ENCODE measurements at places on chromosomes 12 and 14.

- DNase-seq, result no peak
These were observed 42.3 kb downstream of the FBXO34 start for GRCh38 chr14:55313480-55313879.

GRCh38 chr14:68217791-68218340, 398.3 kb downstream of the RAD51B start:
- no peak for DNase-seq

DNA sequence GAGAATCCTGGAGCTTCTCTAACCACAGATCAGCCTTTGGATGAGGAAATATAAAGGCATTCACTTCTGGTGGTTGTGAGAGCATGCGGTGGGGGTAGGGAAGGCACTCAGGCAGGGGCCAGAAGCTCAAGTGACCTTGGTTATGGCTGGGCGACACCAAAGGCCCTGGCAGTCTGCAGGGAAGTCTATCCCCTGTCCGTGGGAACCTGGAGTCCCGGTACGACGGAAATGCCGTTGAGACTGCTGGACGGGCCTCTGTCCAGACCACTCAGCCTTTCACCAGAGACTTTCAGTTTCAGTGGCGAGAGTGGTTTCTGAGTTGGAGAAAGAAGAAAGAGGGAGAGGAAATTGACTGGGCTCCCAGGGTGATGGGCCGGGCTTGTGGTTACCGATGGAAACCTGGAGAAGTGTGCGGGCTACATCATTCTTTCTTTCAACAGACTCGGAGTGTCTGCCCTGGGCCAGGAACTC, 20.9 kb downstream of the ISCA2 start:
- DNase-seq, result no peak

- DNase-seq, result no peak
These were observed 85.0 kb downstream of the SYNE3 start for GRCh38 chr14:95431199-95432143.

DNA sequence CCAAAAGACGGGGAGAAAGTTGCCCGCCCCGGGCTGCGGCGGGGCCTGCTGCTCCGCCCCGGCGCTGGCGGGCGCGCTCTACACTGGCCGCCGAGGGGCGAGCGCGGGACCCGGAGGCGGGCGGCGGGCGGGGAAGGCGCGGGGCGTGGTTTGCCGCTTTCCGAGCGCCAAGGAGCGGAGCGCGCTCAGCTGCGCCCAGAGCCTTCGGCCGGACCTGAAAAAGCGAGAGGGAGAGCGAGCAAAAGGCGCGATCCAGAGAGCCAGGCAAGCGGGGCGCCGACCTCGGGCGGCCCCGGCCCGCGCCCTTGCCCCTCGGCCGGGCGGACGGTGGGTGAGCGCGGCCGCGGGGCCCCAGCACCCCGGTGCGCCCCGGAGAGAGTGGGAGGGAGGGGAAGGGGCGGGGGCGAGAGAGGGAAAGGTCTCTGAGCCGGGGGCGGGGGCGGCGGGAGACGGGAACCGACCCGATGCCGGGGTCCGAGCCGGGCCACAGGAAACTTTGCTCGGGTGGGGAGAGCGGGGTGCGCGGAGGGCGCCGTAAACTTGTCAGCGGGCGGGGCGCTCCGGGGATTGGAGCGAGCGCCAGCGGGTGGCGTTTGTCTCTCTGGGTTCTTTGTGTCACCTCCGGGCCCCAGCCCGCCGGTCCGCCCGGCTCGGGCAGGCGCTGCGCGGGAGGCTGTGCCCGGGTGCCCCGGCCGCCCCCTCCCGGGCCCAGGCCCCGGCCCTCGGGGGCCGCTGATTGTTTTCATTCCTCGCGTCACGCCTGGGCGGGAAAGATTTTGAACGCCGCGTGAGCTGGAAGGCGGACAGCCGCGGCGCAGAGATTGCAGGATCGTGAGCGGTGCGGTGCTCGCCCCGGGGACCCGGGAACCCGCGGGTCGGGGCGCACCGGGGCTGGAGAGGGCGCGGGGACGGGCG, at the start of gene SYNE2:
Gene SYNE2, plus strand, starts transcription at position 188 of the 915 bp plus-strand sequence. CDS start 56,145 bp downstream, outside the sequence.
- peak; percentile 41 for DNase-seq

GRCh38 chr12:132020292-132020691, 70.5 kb downstream of the EP400 start:
- DNase-seq, result no peak

GRCh38 chr12:12701457-12701856, 5.5 kb upstream of the GPR19 start:
- no peak for DNase-seq

GRCh38 chr12:54051026-54051842, 2.4 kb upstream of the HOXC4 start:
- DNase-seq, result no peak

DNA sequence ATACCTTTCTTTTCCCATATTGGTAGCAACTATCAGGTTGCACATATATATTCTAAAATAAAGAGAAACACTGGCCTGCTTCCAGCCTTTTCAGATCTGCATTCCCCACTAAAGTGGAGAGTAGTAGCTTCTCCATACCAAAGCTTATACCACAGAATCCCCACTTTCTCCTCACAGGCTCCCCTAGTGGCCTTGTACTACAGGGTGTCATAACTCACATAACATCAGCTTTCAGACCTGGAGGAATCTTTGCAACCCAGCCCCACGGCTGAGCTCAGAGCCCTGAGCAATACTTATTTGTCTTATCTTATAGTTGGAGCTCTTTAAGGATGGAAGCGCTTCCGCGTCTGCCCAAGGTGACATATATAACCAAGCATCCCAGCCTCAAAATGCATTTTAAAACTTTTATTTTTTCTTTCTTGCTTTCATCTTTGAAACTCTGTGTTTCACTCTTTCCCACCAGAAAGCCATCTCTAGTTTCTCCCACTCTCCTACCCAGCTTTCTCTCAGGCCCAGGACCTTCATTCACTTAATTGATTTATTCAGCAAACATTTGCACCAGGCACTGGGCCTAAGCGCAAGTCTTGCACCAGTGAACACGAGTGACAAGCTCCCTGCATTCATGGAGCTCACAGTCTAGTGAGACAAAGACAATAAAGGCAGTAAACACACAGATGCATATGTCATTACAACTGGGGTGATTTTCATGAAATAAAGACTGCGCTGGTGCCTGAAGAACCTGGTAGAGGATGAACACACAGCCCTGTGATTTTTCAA, 254.7 kb downstream of the IPO8 start:
- DNase-seq, result no peak

- DNase-seq, result no peak
These were observed 165.2 kb downstream of the BTG1 start for GRCh38 chr12:91980389-91980821.

DNA sequence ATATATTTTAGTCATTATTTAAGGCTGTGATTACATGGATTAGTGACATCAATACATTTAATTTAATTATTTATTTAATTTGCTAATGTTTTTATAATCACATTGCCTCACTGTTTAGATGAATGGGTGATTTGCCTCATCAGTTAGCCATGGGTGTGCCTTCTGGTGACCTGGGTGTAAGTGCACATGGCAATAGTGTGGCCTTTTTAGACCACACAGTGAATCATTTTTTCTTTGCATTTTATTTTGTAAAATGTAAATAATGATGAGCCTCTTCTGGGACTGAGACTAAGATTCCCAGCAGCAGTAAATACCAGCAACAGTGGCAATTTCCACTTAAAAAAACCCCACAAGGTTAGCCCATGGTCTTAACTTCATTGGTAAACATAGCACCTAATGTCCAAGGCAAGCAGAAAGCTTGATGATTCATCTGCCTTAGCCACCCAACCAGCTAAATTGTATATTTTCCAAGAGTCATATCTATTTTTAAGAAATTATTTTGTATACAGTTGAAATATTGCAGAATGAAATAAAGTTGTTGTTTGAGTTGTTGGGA, 235.9 kb upstream of the NOVA1 start:
- DNase-seq, result no peak

Data from thymus (tissue), 14 donors.